Endodermal cell (in vitro differentiated cells): ENCODE measurements at places on chromosomes 1 and 21.

- DNase-seq = no peak
Observed at GRCh38 chr21:38241029-38241740, 15.6 kb upstream of the KCNJ15 start.

GRCh38 chr1:37393173-37394120, 80.9 kb upstream of the ZC3H12A start:
- DNase-seq = no peak

GRCh38 chr1:15332525-15332924, 77.2 kb upstream of the EFHD2 start:
- DNase-seq = no peak

DNA sequence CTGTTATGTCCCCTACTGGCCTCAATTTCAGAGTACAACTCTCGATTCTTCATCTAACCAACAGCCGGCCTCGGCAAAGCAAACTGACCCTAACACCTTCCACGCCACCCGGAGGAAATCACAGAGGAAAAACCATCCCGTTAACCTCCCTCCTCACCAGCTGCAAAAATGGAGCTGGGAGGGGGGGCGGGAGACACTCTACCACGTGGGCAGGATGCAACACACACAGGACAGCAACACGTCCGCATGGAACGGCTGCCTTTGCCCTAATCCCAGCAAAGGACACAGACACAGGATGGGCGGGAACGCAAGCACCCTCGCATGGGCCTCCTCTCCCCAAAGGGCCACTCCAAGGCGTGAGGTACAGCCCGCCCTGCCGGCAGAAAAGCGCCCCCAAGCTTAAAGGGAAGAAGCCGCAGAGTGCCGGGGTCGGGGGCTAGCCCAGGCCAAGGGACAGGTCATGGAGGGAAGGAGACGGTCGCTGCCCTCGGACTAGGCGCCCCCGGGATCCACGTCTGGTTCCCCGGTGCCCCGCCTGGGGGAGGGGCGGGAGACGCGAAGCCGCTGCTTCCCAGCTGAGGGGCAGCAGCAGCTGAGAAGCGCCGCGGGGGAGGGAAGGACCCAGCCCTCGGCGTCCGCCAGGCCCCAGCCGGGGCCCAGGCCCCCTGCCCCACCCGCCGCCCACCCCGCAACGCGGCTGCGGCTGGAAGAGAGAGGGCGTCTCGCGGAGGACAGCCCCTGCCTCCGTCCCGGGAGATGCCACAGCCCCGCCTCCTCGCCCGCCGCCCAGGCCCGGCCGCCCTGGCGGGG, 590 bp downstream of the FOXJ3 start:
- DNase-seq = peak; percentile 85
